ENCODE measurements at places on chromosomes 11 and 22.

DNA sequence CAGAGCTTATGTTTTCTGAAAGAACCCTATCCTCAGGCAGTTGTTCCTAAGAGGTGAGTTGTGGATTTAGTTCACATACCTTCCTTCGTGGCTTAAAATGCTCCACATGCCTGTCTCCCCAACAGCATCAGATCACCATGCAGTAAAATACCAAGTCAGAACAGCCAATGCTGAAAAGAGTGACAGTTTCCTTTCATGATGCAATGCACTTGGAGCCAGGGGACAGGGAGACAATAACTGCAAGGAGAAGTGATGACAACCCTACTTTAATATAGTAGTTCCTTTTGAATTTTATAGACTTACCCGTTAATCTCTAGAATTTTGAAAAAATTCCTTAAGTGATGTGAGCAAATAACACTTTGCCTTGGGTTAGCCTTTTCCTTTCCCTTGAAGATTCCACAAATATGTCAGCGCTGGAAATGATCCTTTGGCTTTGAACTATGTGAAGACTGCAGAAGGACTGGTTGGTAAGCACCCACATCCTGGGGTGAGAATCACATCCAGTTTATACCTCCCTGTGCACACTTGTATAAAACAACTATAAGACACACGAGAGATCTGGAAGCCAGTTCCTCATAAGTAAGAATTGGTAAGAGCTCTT, 71.2 kb downstream of the PIWIL4 start:
- DNase-seq, result no peak

DNA sequence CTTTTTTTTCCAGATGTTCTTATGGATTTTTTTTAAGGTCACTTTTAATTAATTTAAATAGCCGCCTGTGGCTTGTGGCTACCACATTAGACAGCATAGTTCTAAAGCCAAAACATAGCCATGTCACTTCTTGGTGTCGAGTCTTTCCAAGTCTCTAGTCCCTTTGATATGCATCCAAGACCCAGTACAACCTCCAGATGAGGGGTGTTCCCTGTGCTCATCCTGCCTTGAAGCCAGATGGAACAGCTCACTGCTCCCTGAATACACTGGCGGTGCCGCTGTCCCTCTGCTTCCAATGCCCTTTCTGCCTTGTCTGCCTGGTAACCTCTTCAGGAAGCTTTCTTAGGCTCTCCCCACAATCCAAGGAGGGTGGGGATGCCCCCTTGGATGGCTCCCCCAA, 338.0 kb downstream of the TENM4 start:
- DNase-seq, result no peak

GRCh38 chr11:124643605-124644425, 21.2 kb downstream of the TBRG1 start:
- DNase-seq, result no peak

DNA sequence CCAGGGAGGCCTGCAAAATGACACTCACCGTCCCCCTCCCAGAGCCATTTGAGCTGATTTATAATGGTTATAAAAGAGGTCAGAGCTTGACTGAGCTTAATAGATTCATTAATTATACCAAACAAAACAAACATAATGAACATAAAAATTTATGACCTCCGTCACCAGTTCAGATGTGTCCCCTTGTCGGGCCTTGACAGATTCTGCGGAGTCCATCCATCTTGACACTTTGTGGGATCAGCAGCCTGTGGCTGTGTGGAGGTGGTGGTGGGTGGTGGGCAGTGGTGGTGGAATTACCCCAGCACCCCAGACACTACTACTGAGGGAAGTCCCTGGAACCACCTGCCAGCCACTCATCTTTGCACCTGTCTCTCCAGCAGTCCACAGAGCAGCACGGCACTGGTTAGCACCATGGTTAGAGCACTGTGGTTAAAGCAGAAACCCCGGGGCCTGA, 83.5 kb downstream of the DSCAML1 start:
- DNase-seq, result no peak

GRCh38 chr11:78802058-78802761, 227.5 kb upstream of the NARS2 start:
- DNase-seq, result no peak

DNA sequence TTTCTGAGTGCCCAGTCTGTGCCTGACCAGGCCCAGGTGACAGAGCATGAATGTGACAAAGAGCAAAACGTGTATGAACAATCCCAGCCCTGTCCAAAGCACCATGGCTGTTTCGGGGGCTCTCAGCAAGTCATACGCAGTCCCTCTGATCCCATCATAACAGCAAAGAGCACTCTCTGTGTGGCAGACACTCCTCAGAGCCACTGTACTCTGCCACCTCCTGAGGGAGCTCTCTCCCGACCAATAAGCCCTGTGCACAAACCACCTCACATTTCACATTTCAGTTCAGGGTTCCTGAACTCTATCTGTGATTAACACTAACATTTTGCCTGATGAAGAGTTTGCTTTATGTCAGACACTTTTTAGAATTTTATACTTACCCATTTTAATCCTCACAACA, 6.6 kb downstream of the DGCR2 start:
- DNase-seq, result no peak

All from stimulated activated CD4-positive, alpha-beta T cell treated with anti-CD3 and anti-CD28 coated beads, Interleukin-12 subunit alpha, Interleukin-12 subunit beta, amount 100 ng/mL, for 4 hours (primary cell).